ENCODE measurements at places on chromosomes 7 and 10.

GRCh38 chr10:84876116-84876999, 548.0 kb downstream of the CCSER2 start:
- no peak for DNase-seq

DNA sequence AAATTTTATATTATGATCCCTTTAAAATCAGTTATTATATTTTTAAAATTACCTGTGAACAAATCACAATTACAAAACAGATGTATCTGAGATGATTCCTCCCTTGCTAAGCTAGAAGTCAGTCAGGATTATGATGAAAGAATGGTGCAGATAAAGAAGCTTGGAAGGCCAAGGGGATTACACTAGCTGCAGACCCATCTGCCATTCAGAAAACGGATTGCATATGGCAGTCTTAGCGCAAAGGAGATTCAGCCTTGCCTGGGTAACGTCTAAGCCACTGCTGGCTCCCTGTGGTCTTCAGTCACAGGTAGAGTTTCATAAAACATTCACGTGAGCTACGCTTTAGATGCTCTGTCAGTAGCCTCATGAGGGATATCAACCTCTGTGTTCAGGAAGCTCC, 222.2 kb downstream of the POU6F2 start:
- no peak for DNase-seq

GRCh38 chr10:24453404-24453830, 244.5 kb downstream of the KIAA1217 start:
- no peak for DNase-seq

DNA sequence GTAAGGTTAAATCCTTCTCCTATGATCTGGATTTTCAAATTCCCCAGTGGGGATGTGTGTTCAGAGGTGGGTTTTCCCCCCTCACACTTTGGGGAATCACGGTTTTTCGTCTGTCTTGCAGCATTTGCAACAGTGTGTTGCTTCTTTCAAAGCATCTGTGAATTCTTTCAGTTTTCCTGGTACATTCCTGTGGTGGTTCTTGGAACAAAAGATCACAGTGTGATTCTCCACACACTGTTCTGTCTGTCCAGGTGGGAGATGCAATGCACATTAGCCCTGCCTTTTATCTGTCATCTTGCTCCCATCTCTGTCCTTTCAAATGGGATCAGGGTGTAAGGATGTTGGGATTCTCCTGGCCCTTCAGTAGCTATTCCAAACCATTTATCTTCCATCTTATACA, 11.8 kb downstream of the AGK start:
- DNase-seq: no peak

DNA sequence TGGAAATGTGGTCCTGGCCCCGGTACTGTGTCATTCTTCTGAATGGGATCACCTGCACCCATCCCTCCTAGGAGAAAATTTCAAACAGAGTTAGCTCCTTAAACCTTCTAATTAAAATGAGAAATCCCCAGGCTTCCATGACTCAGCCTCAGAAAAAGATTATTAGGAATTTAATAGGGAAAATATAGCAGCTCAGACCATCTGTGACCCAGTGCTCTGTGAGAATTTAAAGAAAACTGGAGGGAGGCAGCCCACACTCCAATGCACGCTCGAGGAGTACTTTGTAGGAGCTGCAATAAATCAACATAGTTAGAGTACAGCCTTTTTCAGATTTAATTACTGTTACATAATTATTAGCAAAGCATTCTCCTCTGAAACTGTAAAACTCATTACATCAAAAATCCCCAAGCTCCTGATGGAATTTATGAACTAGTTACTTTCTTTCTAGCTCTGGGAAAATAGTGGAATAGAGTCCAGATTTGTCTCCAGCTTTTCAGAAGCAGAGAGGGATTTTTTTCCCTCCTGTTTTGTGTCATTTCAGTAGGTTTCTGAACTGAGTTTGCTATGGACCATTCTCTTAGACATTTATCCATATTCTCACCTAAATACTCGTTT, 30.1 kb downstream of the NEUROD6 start:
- DNase-seq: no peak

- no peak for DNase-seq
Measured at GRCh38 chr10:67017218-67017617, 91.4 kb downstream of the LRRTM3 start.

- DNase-seq: no peak
Measured at GRCh38 chr7:51187941-51188340, 128.7 kb downstream of the COBL start.
